B cell (primary cell): ENCODE measurements at places on chromosomes 5 and 9.

DNA sequence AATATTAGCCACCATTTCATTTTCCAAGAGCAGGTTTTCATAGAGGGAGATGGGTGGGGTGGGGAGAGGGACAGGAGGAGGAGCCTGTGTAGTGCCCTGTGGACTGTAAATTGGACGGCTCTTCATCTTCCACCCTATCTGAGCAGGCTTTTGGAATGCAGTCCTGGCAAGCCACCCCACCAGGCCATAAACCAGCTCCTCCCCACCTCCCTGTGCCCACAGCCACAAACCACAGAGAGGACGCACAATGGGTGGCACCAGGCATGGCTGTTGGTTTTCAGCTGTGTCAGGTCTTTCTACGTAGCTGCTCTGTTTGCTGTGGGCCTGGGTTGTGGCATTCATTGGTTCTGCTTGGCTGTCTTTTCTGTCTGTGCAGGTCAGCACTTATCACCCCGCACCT, 58.0 kb downstream of the PLAC8L1 start:
- no peak for DNase-seq

- no peak for DNase-seq
Observed at GRCh38 chr5:174425271-174425963, 299.0 kb upstream of the MSX2 start.

GRCh38 chr5:150044712-150045111, 41.6 kb downstream of the CSF1R start:
- DNase-seq: no peak

DNA sequence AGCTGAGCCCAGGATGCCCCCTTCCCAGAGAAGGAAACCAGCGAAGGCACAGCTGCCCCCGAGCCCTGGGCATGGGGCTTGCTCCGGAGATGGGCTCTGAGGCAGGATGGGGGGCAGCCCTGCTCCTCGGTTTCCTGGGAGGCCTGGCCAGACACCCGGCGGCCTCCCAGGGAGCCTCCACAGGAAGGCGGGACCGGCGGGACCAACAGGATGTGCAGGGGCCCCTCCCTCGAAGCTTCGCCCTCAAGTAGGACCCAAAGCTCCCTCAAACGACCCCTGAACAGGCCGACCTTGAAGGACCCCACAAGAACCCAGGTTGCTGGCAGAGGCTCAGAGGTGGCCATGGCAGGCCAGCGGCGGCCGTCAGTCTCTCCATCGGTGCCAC, 11.7 kb downstream of the EXD3 start:
- DNase-seq: no peak

- DNase-seq: no peak
Observed at GRCh38 chr9:9913276-9913832, 699.4 kb downstream of the PTPRD start.

- no peak for DNase-seq
Observed at GRCh38 chr9:1456301-1457024, 406.3 kb downstream of the DMRT2 start.

DNA sequence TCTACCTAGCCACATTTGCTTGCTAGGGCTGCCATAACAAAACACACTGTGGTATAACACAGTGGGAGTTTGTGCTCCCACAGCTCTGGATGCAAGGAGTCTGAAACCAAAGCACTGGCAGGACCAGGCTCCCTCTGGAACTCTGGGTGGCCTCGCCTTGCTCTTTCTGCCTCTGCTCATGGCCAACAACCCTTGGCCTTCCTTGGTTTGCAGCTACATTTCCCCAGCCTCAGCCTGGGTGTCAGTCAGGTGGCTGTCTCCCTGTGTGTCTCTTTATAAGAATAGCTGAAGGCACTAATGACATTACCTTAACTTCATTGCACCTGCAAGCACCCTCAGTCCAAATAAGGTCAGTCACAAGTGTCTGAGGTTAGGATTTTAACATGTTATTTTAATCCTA, 101.0 kb upstream of the IRX2 start:
- DNase-seq: no peak

- DNase-seq: no peak
Observed at GRCh38 chr9:14533867-14534640, 159.2 kb downstream of the ZDHHC21 start.

- no peak for DNase-seq
Observed at GRCh38 chr5:71883742-71884103, 164.6 kb downstream of the CARTPT start.

- no peak for DNase-seq
Observed at GRCh38 chr9:115121181-115121580, 3.2 kb upstream of the TNC start.

DNA sequence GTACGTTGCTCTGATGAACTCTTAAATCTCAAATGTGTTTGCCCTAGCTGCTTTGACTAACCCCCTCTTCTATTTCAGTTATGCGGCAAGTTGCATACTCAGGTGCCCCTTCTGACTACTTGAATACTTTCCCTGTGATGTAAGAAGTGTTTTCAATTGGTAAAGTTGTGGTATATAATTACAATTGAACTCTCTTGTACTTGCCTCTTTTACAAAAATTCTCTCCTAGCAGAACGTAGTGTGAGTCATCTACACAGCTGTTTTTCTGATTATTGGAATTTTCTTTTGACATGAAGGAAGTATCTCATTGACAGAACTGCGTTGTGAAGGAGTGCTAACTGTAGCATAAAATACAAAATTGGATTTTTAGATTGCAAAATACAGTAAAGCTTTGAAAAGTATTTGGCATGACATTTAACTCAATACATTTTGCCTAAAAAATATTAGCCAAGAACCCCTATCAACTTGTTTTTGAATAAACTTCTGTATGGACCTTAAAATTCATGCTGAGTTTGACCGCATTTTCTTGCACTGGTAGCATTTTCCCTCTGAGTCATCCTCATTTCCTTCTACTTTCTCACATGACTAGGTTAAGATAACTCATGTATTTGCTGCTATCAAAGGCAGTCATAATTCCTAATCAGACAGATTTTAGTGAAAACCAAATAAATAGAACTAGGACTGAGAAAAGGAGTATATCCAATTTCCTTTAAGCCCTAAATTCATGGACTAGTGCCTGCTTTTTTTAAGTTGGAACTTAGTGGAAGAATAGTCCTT, 6.3 kb downstream of the CRHBP start:
- DNase-seq: no peak

DNA sequence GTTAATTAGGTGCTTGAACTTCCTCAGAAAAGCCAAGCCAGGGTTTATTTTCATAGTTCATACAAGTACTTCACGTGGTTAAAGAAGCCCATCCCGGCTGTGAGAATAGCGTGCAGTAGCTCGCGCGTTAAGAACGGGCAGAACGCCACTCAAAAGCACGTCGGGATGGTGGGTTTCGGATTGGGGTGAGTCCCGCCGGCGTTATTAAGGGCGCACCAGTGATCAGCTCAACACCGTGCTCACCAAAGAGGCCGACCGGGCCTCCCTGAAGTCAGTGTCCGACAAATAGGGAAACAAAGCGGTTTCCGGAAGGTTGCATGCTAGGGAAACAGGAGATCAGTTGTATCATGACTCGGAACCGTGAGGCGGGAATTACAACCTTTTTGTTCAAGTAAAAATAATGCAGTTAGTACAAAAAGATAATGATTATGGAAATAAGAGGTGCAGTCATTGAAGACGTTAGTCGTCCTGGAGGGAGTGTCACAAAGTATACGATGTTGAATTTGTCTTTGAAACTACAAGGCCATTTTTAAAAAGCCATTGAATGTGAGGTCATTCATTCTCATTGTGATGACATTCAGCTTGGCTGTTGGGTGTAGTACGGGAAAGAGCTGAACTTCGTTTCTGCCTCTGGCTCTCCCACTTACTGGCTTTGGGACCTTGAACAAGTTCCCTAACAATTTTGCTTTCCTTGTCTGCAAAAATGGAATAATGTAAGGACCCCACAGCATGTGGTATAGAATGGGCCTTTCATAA, 992 bp downstream of the SETD9 start:
- DNase-seq: no peak

- no peak for DNase-seq
Observed at GRCh38 chr5:152274224-152274623, 130.9 kb downstream of the NMUR2 start.

DNA sequence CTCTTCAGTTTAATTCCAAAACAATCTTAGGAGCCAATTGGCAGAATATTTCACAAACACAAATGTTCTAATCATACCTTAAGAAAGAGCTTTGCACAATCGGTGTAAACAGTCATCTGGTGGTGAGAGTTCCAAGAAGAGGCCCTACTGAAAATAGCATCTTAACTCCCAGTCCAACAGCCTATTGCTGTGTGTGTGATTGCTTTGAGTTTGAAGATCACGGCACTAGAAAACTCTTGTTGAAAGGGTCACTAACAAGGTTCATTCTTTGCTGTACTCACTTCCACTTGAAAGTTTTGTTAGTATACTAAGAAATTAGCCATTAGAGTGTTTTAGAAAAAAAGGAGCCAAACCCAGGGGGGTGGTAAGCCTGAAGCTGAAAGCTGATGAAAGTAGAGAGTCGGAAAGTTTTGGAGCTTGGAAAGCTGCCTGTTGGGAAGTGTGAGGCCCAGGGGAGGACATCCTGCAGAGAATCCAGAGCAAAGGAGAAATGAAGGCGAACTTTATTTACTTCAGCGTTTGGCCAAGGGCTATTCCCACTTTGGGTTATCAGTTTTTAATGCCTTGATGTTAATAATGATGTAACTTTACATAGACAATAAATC, 180.3 kb upstream of the GHR start:
- DNase-seq: no peak

GRCh38 chr5:2375757-2376250, 375.7 kb downstream of the IRX2 start:
- no peak for DNase-seq

DNA sequence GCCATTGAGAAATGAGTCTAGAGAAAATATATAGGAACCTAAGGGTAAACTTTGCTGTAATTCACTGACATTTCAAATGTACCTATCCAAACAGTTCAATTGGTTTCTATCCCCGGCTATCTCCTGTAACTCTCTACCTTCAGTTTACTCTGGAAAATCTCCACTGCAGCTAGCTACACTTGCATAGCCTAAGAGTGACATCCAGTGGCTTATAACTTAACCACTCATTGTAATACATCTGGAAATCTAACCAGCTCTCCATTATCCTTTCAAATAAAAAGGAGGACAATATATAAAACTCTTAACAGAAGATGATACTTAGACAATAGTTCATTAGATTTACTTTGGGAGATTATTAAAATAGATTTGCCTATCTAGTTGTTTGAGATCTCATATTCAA, 35.3 kb upstream of the SPDL1 start:
- DNase-seq: no peak

GRCh38 chr5:16480821-16481538, 15.4 kb upstream of the ZNF622 start:
- DNase-seq: no peak

- no peak for DNase-seq
Observed at GRCh38 chr9:121976751-121977150, 116.4 kb downstream of the TTLL11 start.

GRCh38 chr5:110377361-110377760, 349.1 kb downstream of the TMEM232 start:
- DNase-seq: no peak

DNA sequence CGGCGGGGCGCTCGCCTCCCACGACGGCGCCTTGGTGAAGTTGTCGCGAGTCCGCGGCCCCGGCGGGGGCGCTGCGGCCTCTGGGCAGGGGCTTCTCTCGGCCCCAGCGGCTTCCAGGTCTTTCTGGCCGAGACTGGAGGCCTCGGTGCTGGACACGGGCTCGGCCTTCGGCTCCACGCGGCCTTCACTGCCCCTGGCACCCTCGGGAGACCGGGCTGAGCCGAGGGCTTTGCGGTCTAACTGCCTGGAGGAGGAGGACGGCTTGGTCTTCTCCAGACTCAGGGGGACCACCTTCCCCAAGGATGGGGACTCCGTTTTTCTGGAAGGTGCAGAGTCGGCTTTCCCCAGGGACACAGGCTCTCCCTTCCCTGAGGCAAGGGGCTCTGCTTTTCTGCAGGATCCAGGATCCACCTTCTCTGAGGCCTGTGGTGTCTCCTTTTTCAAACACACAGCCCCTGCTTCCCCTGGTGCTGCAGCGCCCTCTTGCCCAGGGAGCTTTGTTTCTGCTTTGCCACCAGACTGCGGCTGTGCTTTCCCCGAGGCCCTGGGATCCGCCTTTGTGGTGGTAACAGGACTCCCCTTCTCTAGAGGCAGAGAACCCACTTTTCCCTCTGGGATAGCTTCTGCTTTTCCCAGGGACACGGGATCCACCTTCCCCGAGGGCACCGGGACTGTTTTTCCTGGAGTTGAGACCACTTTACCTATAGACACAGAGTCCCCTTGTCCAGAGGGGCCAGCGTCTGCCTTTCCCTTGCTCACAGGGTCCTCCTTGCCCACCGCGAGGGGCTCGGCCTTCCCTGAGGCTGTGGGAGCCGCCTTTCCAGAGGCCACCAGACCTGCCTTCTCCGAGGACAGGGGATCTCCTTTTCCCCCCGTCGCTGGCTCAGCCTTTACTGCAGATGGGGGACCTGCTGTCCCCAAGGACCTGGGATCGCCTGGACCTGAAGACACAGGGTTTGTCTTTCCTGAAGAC, 12.3 kb downstream of the GPRIN1 start:
- DNase-seq: no peak

- DNase-seq: peak; percentile 9
Observed at GRCh38 chr9:5949103-5949699, 58.5 kb downstream of the MLANA start.

GRCh38 chr5:35443803-35444595, 173.7 kb upstream of the SPEF2 start:
- no peak for DNase-seq

GRCh38 chr9:126497660-126498275, 116.0 kb upstream of the LMX1B start:
- DNase-seq: no peak

DNA sequence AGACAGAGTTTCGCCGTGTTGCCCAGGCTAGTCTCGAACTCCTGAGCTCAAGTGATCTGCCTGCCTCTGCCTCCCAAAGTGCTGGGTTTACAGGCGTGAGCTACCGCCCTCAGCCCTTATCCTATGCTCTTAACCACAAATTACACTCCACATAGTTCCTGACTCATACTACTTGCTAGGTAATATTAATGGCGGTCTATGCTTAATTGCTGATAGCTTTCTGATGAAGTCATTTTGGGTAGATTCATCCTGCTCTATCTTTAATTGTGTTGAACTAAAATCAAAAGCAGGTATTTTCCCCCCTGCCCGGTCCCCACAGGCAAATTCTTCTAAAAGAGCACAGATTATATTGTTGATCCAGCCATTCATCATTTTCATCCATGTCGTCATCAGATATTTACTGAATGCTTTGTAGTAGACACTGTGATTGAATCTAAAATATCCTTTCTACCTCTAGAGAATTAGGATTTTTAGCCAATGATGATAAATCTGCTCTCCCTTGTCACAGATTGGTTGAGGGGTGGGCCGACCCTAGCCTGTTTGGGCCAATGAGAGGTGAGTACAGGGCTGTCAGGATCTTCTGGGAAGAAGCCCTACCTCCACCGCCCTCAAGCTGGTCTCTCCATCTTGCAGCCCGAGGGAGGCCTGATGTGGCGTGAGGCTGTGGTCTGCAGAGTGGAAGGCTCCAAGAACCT, 144.8 kb downstream of the NR3C1 start:
- DNase-seq: no peak
